ENCODE measurements at places on chromosomes 12 and 14. TPM values are rescaled to one million over a fixed set of nuclear protein-coding genes. Genes with fewer than 3 reads are reported as not detected.

PRR4 gene
- total RNA-seq: 3.4 TPM

GRCh38 chr14:69586404-69586803 lies 11.7 kb upstream of the CCDC177 start:
- no peaks in the 10 kb centered on the region for H3K36me3 ChIP-seq
- DNase-seq: no peak
- no peak overlapping the region for H3K27ac ChIP-seq

DNA sequence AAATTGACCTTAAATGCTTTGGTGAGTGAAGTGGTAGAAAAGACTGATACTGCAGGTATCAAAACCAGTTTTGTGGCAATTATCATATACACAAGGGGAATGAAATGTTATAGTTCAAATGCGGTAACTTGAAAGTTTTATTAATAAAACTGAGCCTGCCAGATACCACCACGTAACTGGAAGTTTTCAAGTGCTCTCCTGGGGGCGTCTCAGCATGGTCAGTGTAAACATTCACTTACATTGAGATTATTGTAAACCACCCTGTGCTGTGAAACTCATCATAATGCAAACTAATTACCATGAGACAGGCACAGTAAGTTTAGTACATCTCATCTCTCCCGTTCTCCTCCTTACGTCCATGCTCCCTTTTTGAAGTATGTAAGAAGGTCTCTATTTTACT lies 280.7 kb upstream of the FAR2 start:
- no peaks in the 10 kb centered on the region for H3K36me3 ChIP-seq
- no peak overlapping the region for H3K27ac ChIP-seq
- no peak overlapping the region for H3K4me3 ChIP-seq
- no peak for DNase-seq
- no peaks in the 10 kb centered on the region for H3K27me3 ChIP-seq
- H3K4me1 ChIP-seq: no peaks in the 10 kb centered on the region

SYNDIG1L gene
- total RNA-seq: not detected

DNA sequence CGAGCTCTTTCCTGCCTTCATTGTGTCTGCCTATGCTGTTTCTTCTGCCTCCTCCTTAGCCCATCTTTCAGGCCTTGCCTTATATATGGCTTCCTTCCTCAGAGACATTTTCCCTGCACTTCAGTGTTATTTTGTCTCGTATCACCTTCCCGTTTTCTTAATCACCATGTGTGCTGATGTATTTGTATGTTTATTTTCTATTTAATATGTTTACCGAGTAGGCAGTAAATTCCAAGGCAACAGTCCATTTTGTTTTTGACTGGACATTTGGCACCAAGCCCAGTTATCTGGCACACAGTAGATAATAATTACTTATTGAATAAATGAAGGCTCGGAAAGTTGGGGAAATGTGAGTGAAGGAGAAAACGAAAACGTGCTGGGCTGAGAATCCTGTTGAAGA lies 4.6 kb upstream of the POU6F1 start:
- no peaks in the 10 kb centered on the region for H3K27me3 ChIP-seq
- H3K36me3 ChIP-seq: no peaks in the 10 kb centered on the region
- H3K4me3 ChIP-seq: no peak overlapping the region
- no peak overlapping the region for H3K27ac ChIP-seq
- H3K4me1 ChIP-seq: peaks cover 8% of the 10 kb centered on the region

OTX2 gene
- total RNA-seq: not detected

DNA sequence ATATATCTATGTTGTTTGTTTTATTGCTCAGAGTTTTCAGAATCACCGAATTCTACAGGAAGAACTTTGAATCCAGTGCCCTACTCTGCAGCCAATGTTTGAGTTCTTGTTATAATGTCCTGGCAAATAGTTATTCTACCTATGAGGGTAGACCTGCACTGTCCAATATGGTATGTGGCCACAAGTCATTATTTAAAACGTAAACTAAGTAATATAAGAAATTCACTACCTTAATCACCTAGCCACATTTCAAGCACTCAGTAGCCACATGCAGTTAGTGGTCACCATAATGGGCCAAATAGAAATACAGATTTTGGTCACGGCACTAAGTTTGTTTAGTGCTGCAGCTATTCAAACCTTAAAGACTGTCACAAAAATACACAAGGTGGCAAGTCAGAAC lies 26.4 kb downstream of the GNPTAB start:
- no peak for DNase-seq
- no peak overlapping the region for H3K4me3 ChIP-seq
- peaks cover under 1% of the 10 kb centered on the region for H3K4me1 ChIP-seq
- no peaks in the 10 kb centered on the region for H3K27me3 ChIP-seq
- H3K36me3 ChIP-seq: no peaks in the 10 kb centered on the region

DNA sequence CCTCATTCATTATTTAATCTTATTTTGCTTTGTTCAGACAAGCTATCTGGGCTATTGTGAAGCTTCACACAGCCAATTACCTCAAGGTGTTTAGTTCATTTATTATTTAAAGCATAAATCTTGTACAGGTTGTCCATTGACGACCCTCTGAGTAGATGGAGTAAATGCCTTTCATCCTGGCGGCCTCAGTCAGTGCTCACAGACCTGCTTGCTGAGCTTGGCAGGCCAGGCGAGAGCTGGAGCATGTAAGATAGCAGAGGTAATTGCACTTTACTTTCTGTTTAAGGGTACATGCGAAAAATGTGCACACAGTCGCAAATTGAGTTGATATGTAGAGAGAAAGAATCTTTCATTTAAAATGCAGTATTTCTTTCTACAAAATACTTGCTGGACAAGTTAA lies 224.4 kb downstream of the NPAS3 start:
- no peaks in the 10 kb centered on the region for H3K27me3 ChIP-seq
- H3K4me3 ChIP-seq: no peak overlapping the region
- no peaks in the 10 kb centered on the region for H3K36me3 ChIP-seq
- DNase-seq: no peak
- H3K4me1 ChIP-seq: no peaks in the 10 kb centered on the region

SAMD15 gene
- 0.21 TPM for total RNA-seq

GRCh38 chr12:12946686-12947355 lies 5.1 kb downstream of the GPRC5D start:
- H3K27me3 ChIP-seq: no peaks in the 10 kb centered on the region
- no peak overlapping the region for H3K27ac ChIP-seq
- H3K4me3 ChIP-seq: no peak overlapping the region
- no peak for DNase-seq
- H3K36me3 ChIP-seq: no peaks in the 10 kb centered on the region
- H3K4me1 ChIP-seq: no peaks in the 10 kb centered on the region

DNA sequence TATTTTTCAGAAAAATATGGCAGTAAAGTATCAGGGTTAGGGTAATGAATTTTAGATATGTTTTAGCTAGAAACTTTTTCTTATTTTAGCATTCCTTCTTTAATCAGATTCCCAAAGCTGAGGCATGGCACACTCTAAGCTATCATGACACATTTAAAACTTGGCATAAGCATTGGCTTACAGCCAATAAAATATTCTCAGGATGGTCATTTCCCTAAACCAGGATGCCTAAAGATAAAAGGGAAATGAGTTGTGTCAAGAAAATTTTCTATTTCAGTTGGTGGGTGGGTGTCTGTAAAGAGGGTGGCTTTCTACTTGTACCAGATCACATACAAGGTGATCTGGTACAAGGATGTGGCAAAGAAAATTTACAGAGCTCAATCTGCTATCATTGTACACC lies 47.8 kb downstream of the PEBP1 start:
- no peak for DNase-seq
- no peak overlapping the region for H3K4me3 ChIP-seq
- H3K4me1 ChIP-seq: peaks cover 37% of the 10 kb centered on the region

GRCh38 chr12:6546016-6546415 lies 9.8 kb downstream of the IFFO1 start:
- H3K36me3 ChIP-seq: no peaks in the 10 kb centered on the region
- no peaks in the 10 kb centered on the region for H3K27me3 ChIP-seq
- H3K4me3 ChIP-seq: no peak overlapping the region
- no peak for DNase-seq
- peaks cover 19% of the 10 kb centered on the region for H3K4me1 ChIP-seq

DNA sequence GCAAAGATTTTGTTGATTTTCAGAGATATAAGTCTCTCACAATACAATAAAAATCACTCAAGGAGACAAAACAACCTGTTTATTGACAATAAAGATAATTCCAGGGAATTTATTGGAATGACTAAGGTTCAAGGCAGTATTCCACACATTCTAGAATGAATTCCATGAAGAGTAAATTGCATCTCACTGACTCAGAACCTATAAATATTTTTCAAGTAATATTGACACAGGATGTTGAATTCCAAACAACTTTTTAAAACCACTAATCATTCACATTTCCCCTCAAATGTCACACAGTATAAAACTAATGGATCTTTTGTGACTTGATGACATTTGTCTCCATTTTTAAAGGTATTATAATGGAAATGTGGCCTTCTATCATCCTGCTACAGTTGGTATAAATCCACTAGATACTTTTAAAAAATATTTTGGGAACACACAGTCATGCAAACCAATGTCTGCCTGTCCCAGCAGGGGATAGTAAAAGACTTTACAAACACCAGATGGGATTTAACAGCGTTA lies 42.1 kb upstream of the LGR5 start:
- H3K4me1 ChIP-seq: no peaks in the 10 kb centered on the region
- no peak overlapping the region for H3K27ac ChIP-seq
- no peaks in the 10 kb centered on the region for H3K36me3 ChIP-seq
- H3K27me3 ChIP-seq: no peaks in the 10 kb centered on the region
- H3K4me3 ChIP-seq: no peak overlapping the region

DNA sequence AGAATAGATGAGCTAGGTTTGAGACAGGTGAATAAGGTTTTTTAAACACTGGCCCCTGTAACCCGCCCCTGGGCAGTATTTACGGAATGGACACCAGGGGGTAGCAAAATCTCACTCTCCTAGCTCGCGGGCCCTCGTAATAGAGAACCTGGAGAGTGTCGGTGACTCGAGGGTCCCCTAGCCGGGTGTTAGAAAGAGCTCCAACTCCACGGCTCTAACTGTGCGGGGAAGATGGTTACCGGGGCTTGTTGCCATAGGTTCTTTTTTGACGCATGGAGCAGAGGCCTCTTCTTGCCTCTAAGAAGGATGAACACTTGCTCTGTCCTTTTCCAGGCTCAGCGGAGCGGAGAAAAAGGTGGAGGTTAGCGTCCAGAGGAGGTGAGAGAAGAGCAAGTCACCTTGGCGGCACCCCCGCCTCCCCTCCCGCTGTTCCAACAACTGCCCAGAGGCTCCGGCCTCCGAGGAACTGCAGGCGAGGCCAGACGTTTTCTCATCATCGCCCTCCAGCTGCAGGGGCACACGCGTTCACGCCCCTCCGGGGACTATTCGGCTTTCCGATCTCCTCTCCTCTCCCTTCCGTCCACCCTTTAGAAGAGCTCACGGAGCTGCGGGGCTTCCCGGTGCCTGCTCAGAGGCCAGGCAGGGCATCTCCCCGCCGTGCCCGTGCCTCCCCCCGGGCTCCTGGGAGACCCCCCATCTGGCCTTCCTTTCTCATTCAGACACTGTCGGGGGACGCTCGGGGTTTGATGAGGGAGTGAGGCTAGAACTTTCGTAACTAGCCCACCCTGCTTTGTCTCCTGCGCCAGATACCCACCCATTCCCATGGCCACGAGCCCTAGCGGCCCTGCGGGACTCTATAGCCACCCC lies 1.4 kb upstream of the ARHGEF40 start:
- H3K27ac ChIP-seq: peak overlapping the region; percentile 46
- no peaks in the 10 kb centered on the region for H3K27me3 ChIP-seq
- peak overlapping the region; percentile 83 for H3K4me3 ChIP-seq
- no peaks in the 10 kb centered on the region for H3K36me3 ChIP-seq

IRF2BPL gene
- total RNA-seq: 20.1 TPM
